NCI-H2081 (cell line): ENCODE measurements at places on chromosomes 1 and 21.

DNA sequence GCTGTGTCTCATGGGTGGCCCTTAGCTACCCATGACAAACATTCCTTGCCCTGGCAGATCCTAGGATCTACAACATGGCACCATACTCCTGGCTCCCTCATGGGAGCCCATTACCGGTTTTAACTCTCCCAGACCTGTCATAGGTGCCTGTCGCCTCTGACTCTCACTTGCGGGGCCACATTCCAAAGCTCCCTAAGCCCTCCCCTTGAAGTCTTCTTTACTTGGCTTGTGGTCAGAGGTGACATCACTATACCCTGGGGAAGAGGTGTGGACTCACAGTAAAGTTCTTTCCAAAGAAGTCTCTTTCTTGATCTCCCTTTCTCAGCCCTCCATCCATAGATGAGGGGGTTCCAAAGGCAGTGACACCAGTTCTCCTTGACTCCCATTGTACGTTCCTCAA is 5.4 kb upstream of the SLAMF9 start:
- no peak for DNase-seq

GRCh38 chr1:110223581-110223980 is 13.5 kb downstream of the KCNC4 start:
- DNase-seq, result no peak

DNA sequence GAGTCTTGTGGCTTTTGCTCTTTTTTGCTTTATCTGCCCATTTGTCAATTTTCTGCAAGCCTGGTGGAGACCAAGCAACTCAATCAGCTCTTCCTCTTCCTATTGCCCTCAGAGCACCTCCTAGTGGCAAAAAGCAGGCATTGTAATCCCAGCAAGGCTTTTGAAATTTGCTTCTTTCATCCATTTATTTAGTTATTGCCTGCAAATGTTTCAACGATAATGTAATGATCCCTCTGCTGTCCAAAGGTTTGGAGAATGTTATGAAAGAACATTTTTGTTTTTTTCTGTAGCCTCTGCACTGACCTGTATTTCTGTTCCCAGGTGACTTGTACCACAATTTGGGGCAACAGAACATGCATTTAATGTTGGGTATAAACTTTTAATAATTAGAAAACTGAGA is 127.8 kb downstream of the GABPA start:
- DNase-seq, result peak; percentile 34

- no peak for DNase-seq
Measured at GRCh38 chr1:111903871-111904449, 85.5 kb downstream of the KCND3 start.

- peak; percentile 58 for DNase-seq
Measured at GRCh38 chr1:152654110-152654509, 9.1 kb upstream of the LCE2D start.

GRCh38 chr1:157844089-157844830 is 2.7 kb upstream of the CD5L start:
- no peak for DNase-seq

GRCh38 chr1:109914587-109915240 is 4.1 kb downstream of the CSF1 start:
- DNase-seq, result no peak

- no peak for DNase-seq
Measured at GRCh38 chr1:14811573-14811972, 213.1 kb downstream of the KAZN start.

GRCh38 chr1:19257178-19257914 is 5.7 kb downstream of the MRTO4 start:
- no peak for DNase-seq

GRCh38 chr1:228298471-228298870 is 90.6 kb downstream of the OBSCN start:
- DNase-seq, result no peak

DNA sequence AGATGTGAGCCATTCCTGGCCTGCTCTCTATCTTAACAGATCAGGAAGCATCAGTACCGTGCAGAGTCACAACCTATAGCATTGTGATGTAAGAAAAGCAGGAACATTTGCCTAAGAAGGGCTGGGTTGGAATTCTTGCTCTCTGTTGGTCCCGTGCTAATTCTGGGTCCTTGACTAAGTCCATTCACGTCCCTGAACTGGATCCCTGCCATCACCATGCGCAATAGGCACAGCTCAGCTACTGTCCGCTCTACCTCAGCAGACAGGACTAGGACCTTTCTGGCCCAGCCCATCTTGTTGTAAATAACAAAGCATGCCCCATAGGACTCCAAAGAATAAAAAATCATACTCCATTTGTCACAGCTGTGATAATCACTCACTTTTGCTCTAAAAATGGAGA is 175.0 kb downstream of the RGS7 start:
- DNase-seq, result no peak

DNA sequence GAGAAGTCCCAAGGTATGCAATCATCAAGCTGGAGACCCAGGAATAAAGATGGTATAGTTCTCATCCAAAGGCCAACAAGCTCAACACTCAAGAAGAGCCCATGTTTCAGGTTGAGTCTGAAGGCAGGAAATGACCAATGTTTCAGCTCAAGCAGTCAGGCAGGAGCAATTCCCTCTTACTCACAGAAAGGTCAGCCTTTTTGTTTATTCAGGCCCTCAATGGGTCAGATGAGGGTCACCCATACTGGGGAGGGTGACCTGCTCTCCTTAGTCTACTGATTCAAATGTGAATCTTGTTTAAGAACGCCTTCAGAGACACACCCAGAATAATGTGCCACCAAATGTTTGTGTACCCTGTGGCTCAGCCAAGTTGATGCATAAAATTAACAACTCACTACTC is 262.4 kb downstream of the USP25 start:
- DNase-seq, result no peak

GRCh38 chr1:6198646-6199297 is 623 bp downstream of the RPL22 start:
- no peak for DNase-seq

- no peak for DNase-seq
Measured at GRCh38 chr1:158257888-158258287, 3.7 kb downstream of the CD1A start.

- no peak for DNase-seq
Measured at GRCh38 chr1:84711121-84711520, 20.9 kb upstream of the SSX2IP start.

DNA sequence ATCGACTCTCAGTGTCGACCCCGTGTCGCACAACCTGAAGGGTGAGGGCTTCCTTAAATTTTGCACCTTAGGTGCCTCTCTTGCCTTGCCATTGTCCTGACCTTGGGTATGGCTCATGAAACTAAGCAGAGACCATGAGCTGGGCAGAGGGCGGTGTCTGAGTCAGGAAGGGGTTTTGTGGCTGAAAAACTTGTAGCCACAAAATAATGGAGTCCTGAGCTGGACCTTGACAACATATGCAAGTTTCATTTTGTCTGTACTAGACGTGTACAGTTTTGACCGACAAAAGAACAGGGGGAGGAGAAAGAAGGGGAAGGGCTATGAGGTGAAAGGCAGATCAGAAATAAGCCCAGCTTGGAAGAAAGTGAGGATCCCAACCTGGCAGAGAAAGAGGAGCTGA is 8.3 kb upstream of the RUNX1 start:
- DNase-seq, result no peak

GRCh38 chr1:153393926-153394325 is 3.1 kb upstream of the S100A8 start:
- DNase-seq, result no peak

DNA sequence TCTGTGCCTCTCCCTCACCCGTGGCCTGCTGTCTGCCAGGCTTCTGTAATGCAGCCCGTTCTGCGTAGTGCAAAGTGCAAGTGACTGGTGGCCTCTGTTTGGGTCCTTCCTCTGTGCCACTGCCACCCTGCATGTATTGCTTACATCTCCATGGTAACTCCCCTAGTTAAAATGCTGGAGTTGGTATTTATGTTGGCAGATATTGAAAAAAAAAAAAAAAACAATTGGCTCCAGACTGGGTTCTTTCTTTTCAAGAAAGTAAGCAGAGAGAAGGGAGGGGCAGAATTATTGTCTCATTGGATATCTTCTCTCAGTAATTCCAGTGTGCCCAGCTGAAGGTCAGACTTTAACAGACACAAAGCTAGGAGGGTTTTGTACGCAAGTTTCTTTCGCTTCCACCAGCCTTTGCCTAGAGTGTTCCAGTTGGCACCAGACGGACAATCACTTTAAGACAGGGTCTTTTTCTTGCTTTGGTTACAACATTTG is 242.3 kb downstream of the PBX1 start:
- DNase-seq, result no peak

- no peak for DNase-seq
Measured at GRCh38 chr1:97140611-97141010, 419.0 kb downstream of the PTBP2 start.

- no peak for DNase-seq
Measured at GRCh38 chr1:212259693-212260480, 25.3 kb upstream of the PPP2R5A start.

GRCh38 chr1:186819563-186819962 is 9.2 kb upstream of the PLA2G4A start:
- DNase-seq, result no peak

DNA sequence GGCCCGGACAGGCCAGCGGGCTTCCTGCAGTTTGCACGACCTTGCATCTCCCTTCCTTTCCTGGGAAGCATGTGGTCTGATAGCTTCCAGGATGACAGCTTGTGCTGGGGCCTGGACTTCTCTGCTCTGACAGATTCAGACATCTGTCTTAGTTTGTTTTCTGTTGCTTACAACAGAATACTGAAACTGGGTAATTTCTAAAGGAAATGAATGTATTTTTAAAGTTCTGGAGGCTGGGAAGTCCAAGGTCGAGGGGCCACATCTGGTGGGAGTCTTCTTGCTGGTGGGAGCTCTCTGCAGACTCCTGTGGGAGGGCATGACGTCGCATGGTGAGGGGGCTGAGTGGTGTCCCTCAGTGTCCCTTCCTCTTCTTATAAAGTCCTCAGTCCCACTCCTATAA is 35.3 kb upstream of the TENT5B start:
- no peak for DNase-seq

- DNase-seq, result no peak
Measured at GRCh38 chr1:185894791-185895190, 160.6 kb downstream of the HMCN1 start.

DNA sequence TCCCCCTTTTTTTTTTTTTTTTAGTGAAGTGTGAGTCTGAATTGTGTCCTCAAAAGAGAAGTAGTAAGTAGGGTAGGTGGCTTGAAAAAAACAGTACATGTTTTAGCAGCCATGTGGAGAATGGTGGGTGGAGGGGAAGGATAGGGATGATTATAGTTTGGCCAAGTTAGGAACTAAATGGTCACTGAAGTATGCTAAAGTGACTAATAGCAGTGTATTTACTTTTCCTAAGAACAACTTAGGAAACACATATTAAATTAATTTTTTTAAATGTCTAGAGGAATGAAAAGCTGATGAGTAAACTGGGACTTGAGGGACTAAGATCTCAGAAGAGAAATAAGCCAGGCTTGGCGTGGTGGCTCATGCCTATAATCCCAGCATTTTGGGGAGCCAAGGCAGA is 55.5 kb downstream of the PLA2G4A start:
- DNase-seq, result no peak

DNA sequence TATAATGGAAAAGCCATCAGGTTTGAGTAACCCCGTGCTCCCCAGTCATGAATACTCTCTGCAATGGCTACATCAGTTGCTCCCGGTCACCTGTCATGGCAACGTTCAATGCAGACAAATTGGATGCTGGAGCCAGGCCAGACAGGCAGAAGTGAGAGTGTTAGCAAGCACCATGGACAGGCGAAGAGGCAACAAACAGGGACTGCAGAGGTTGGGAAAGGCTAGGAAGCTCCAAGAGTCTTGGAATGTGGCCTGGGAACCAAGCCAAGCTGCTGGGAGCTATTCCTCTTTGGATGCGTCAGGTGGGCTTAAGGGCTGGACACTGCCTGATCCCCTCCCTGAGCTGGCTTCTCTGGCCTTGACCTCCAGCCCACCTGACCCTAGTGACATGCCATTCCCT is 102.9 kb downstream of the ACTL8 start:
- DNase-seq, result no peak

GRCh38 chr21:41712201-41712600 is 54.7 kb downstream of the RIPK4 start:
- no peak for DNase-seq

DNA sequence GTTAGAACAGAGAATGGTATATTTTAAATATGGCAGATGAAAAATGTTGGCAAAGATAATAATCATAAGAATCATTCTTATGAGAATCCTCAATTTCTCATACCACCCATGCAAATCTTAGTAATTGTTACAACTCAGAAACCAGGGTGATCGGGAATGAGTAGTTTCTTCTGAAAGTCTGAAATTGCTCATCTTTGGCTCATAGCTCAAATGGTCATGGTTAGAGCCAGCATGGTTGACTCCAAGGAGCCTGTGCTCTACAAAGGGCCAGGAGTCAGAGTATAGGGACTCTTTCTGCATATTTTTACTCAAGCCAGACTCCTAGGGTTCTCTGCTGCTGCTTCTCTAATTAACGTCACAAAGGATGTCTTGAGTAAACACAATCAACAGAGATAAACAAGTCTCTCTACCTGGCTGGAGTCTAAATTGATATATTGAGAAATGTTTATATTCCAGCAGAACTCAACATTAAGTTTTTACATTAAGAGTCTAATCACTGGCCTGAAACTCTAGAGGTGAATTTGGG is 1.9 kb upstream of the ETV3 start:
- DNase-seq, result no peak

- no peak for DNase-seq
Measured at GRCh38 chr1:182795563-182796228, 6.1 kb downstream of the NPL start.

- no peak for DNase-seq
Measured at GRCh38 chr1:181990728-181991127, 70.8 kb downstream of the ZNF648 start.

GRCh38 chr1:227723474-227723873 is 11.6 kb downstream of the JMJD4 start:
- no peak for DNase-seq

DNA sequence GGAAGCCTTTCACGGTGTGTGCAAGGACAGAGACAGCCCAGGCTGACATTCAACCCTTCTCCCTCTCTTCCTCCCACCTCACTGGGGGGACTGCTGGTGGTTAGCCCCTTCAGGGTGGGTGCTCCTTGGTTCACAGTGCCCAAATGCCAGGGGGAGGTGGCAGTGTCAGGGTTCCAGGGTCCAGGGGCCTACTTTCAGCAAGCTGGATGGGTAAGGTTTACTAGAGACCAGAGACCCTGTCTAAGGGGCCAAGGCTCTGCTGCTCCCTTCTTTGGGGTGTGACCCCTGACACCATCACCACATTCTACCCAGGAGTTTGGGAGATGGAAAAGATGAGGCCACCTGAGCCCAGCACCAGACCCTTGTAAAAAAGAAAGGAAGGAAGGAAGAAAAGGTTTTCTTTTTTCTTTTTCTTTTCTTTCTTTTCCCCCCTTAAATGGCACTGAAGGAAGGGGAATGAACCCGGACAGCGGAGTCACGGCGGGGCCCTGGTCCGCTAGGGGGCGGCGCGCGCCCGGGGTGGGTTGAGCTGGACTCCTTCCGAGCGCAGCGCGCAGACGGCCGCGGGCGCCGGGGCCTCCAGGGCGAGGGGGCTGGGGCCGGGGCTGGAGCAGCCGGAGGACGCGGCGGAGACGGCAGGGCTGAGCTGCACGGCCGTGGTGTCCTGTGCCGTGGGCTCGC is 18.8 kb downstream of the KNCN start:
- peak; percentile 58 for DNase-seq

GRCh38 chr1:107515702-107516101 is 374.9 kb downstream of the NTNG1 start:
- no peak for DNase-seq

- no peak for DNase-seq
Measured at GRCh38 chr21:31447505-31447904, 103.4 kb upstream of the TIAM1 start.

GRCh38 chr1:246811985-246812384 is 87.8 kb downstream of the SCCPDH start:
- DNase-seq, result no peak
